Thoracic aorta (tissue), 2 donors: ENCODE measurements at places on chromosomes 6 and 20. TPM values are rescaled to one million over a fixed set of nuclear protein-coding genes. Genes with fewer than 3 reads are reported as not detected.

GRCh38 chr20:3710703-3711483, 1.5 kb downstream of the SIGLEC1 start:
- H3K27ac ChIP-seq = no peak overlapping the region
- H3K36me3 ChIP-seq = no peaks in the 10 kb centered on the region
- peak overlapping the region; percentile 31 for H3K4me3 ChIP-seq
- H3K27me3 ChIP-seq = no peaks in the 10 kb centered on the region
- peaks cover 4% of the 10 kb centered on the region for H3K4me1 ChIP-seq

- no peaks in the 10 kb centered on the region for H3K27me3 ChIP-seq
- no peak for DNase-seq
- no peak overlapping the region for H3K27ac ChIP-seq
- H3K36me3 ChIP-seq = no peaks in the 10 kb centered on the region
- H3K4me1 ChIP-seq = no peaks in the 10 kb centered on the region
Measured at GRCh38 chr6:169589293-169589692, 112.5 kb downstream of the WDR27 start.

Gene GGT7
- total RNA-seq = 41.4 TPM

DNA sequence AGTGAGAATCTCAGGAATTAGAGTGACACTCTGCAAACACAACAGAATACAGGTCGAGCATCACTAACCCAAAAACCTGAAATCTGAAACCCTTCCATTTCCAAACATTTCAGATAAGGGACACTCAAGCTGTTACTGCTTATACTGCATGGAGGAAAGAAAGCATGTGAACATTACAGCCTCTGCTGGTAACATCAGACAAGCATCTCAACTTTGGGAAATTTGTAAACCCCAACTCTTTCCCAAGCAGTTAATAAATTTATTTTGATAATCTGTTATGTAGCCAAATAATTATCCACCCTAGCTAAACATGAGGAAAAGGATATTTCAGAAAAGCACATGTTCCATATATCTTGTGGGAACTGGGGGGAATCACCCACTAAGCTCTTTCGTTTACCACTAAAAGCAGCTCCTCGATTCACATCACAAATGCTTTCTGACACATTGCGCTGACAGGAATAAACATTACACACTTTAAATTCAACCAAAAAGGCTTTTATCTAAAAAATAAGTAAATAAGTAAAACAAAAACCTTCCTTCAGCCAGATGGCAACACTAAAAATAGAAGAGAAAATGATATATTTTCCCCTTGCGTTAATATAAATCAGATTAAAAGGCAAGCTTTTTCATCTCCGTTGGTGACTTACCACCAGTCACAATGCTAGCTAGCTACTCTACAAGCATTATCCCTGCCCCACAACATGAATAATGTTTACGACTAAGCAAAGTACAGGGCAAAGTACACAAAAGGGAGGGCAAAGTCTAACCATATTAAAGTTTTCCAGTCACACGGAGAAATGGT, 120.8 kb downstream of the MAP7 start:
- no peak overlapping the region for H3K27ac ChIP-seq
- H3K4me3 ChIP-seq = no peak overlapping the region
- no peak for DNase-seq
- no peaks in the 10 kb centered on the region for H3K27me3 ChIP-seq
- H3K36me3 ChIP-seq = no peaks in the 10 kb centered on the region
- peaks cover 4% of the 10 kb centered on the region for H3K4me1 ChIP-seq

GRCh38 chr6:107400616-107401147, 58.7 kb downstream of the PDSS2 start:
- no peak overlapping the region for H3K27ac ChIP-seq
- no peaks in the 10 kb centered on the region for H3K27me3 ChIP-seq
- no peak for DNase-seq
- H3K4me3 ChIP-seq = no peak overlapping the region
- H3K36me3 ChIP-seq = no peaks in the 10 kb centered on the region

DNA sequence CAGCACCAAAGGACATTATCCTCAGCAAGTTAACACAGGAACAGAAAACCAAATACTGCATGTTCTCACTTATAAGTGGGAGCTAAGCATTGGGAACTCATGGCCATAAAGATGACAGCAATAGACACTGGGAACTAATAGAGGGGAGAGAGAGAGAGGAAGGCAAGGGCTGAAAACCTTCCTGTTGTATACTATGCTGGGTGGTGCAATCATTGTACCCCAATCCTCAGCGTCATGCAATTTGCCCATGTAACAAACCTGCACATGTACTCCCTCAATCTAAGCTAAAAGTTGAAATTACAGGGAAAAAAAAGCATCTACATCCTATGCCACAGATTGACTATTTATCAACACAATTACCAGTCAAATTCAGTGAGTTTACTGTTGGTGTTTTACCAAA, 20.0 kb upstream of the VNN1 start:
- no peaks in the 10 kb centered on the region for H3K27me3 ChIP-seq
- H3K36me3 ChIP-seq = no peaks in the 10 kb centered on the region
- no peak for DNase-seq
- peaks cover 8% of the 10 kb centered on the region for H3K4me1 ChIP-seq
- H3K4me3 ChIP-seq = no peak overlapping the region

DNA sequence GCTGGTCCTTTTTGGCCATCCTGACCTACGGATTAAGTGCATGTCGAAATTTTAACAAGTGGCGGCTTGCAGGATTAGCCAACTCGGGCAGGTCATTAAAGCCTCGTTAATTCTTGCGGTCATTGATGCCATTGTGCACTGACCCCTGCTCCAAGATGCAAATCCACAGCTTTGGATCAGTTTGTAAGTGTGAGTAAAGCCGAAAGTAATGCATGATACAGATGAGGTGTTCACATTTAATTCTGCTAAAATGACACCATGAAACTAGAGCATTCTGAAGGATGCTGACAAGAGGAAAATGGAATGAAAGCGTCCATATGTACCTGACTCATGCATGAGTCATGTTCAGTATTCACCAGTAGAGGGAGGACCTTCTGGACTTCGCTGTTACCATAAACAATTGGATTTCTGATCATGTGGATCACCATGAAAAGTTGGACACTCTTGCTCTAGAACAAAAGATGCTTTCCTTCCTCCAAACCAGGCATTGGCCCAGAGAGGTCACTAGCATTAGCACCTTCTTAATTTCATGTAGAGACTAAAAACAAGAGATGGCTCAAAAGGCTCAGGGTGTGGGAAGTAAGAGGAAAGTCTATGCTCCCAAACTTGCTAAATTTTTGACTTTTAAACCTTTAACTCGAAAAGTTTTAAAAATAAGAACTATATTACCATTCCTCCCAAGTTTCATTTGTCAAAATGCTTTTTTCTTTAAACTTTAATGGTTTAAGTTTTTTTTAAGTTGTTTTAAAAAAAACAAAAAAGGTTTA, 48.0 kb downstream of the MUC22 start:
- no peak overlapping the region for H3K4me3 ChIP-seq
- no peaks in the 10 kb centered on the region for H3K36me3 ChIP-seq
- no peaks in the 10 kb centered on the region for H3K4me1 ChIP-seq
- no peak for DNase-seq

Gene DNAH8
- not detected for total RNA-seq

Gene PGC
- not detected for total RNA-seq

Gene SYTL3
- 9.6 TPM for total RNA-seq

GRCh38 chr20:32672982-32673851, 524 bp downstream of the C20orf203 start:
- H3K27ac ChIP-seq = no peak overlapping the region
- no peaks in the 10 kb centered on the region for H3K36me3 ChIP-seq
- H3K27me3 ChIP-seq = no peaks in the 10 kb centered on the region
- DNase-seq = no peak

DNA sequence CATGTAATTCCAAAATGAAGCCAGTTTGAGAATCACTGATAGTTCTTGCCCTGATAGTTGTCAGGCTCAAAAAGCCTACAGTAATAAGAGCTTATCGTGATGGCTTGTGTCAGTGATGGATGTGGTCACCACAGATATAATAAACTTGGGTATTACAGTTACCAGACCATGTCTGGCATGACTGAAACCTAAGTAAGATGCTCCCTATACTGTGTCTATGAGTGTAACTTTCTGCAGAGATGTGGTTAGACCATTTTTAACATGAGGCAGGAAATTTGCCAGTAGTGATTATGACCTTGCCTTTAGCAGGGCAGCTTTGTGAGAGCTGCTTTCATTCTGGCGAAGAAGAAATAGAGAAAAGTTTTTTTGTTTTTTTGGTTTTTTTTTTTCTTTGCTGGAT, 90.2 kb downstream of the ANKS1A start:
- peaks cover 6% of the 10 kb centered on the region for H3K36me3 ChIP-seq
- no peak overlapping the region for H3K4me3 ChIP-seq
- no peak for DNase-seq
- H3K27me3 ChIP-seq = no peaks in the 10 kb centered on the region

DNA sequence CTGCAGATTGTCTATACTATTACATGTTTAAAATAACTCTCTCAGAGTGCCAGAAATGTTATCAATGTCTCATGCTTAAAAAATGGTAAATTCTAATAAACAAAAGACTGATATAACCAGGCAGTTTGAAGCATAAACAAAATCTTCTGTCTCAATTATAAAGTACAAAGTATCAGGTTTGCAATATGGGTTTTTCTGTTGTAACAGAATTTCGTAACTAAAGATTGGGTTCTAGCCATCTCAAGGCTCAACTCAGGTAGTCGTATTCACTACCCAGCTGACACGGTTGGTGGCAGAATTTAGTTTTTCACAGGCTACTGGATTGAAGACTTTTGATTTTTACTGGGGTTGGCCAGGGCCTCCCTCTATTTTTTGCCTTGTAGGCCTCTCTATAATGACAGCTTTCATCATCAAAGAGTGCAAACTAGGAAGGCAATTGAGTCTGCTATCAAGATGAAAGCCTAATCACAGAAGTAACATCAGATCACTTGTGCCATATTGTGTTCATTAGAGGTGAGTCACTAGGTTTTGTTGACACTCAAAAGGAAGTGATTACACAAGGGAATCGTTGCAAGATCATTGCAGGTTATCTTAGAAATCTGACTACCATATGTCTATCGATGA, 3.6 kb downstream of the CYP39A1 start:
- H3K4me3 ChIP-seq = no peak overlapping the region
- no peaks in the 10 kb centered on the region for H3K27me3 ChIP-seq
- peaks cover 12% of the 10 kb centered on the region for H3K4me1 ChIP-seq
- H3K36me3 ChIP-seq = no peaks in the 10 kb centered on the region

GRCh38 chr6:94041945-94042709, 622.8 kb upstream of the EPHA7 start:
- no peak overlapping the region for H3K4me3 ChIP-seq
- no peaks in the 10 kb centered on the region for H3K36me3 ChIP-seq
- no peaks in the 10 kb centered on the region for H3K27me3 ChIP-seq
- no peak for DNase-seq

Gene TFAP2D
- total RNA-seq = not detected

- no peaks in the 10 kb centered on the region for H3K36me3 ChIP-seq
- DNase-seq = no peak
- peak overlapping the region; percentile 43 for H3K4me3 ChIP-seq
- peaks cover 75% of the 10 kb centered on the region for H3K27me3 ChIP-seq
- H3K4me1 ChIP-seq = peaks cover 3% of the 10 kb centered on the region
Measured at GRCh38 chr6:100464162-100464851, 414 bp downstream of the SIM1 start.

Gene MICAL1
- total RNA-seq = 105 TPM

Gene UNC5CL
- 2.2 TPM for total RNA-seq

Gene EYA2
- total RNA-seq = 3.5 TPM

Gene RIPPLY2
- total RNA-seq = not detected
